Cardiac septum (tissue), 1 donor: ENCODE measurements at places on chromosomes 6 and 20. TPM values are rescaled to one million over a fixed set of nuclear protein-coding genes. Genes with fewer than 3 reads are reported as not detected.

GRCh38 chr6:140433072-140433471 lies 1058.6 kb upstream of the CITED2 start:
- DNase-seq = no peak

GRCh38 chr6:31378062-31378720 lies 21.2 kb upstream of the HLA-B start:
- DNase-seq = no peak

DNA sequence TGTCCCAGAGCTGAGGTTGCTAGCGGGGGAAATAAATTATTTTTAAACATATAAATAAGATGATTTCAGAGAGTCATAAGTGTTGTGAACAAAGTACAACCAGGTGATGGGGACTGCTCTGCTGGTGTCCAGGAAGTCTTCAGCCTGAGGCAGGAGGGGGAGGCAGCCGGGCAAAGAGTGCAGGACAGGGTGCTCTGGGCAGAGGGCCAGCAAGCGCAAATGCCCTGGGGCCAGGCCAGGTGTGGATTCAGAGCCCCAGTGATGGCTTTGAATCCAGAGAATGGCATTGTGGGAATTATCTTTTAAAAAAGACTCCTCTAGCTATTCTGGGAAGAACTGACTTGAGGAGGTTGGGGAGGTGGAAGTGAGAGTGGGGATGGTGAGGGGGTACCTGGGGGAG lies 1.6 kb downstream of the CLPSL1 start:
- no peak for DNase-seq

The IRF4 gene
- 0.89 TPM for total RNA-seq
